ENCODE measurements at places on chromosomes 6 and 20. TPM values are rescaled to one million over a fixed set of nuclear protein-coding genes. Genes with fewer than 3 reads are reported as not detected.

DNA sequence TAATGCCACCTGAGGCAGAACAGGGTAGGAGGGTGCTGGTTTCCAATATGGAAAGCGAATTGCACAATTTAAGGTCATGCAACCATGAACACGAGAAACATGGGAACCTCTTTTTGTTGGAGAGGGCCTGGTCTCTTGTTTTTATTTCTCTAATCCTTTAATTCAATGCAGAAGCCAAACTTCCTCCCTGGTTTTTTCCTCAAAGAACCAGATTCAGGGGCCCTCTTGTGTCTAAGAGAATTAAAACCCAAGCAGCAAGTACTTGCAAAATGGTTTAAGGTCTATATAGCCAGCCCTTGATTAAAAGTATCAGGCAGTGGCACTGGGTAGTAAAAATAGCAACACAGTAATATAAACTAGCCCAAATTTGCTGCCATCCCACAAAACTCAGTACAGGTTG lies 19.5 kb downstream of the GSTA4 start:
- no peak for DNase-seq

DNA sequence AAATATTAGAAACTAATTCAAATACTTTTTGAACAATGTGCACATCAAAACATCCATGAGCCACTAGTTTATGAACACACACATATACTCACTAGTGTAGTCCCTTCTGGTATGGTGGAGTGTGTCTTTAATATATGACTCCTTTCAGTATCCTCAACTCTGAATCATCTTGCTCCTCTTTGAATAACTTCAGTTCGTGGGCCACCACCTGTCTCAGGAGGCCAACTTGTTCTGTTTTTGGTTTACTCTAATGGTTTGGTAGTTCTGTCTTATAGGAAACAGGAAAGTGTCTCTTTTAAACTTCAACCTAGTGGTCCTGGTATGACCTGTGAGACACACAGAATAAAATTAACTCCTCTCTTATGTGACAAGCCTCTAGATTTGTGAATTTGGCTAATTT lies 55.6 kb downstream of the ZNF292 start:
- DNase-seq, result no peak

DNA sequence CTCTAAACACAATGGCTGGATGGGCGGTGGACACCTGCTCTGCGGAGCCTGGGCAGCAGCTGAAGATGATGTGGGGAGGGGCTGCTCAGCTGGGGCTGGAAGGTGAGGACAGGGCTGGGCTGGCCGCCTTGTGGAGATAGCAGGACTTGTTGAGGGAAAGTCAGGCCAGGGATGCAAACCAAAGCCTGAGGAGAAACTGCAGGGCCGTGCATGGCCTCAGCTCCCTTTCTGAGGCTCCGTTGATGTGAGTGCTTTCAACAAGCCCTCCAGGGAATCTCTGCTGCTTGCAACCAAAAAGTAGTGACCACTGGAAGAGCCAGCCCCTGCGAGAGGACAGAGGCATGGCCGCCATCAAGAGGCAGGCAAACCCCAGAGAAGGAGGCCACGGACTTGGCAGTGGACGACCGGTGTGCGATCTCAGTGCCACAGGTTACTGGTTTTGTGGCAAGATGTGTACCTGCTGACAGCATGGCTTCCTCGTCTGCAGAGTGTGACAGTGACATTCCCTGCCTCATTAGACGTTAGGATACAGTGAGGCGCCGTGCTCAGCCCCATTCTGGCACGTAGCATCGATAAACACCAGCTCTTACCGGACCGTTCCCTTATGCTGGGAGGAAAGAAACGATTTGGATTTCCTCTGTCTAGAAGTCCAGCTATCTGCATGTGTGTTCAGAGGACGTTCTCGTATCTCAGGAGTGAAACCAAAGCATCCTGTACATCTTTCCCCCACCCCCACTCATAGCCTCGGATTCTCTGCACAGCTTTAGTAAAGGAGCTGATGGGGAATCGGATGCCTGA lies 37.9 kb downstream of the ERMARD start:
- no peak for DNase-seq

DNA sequence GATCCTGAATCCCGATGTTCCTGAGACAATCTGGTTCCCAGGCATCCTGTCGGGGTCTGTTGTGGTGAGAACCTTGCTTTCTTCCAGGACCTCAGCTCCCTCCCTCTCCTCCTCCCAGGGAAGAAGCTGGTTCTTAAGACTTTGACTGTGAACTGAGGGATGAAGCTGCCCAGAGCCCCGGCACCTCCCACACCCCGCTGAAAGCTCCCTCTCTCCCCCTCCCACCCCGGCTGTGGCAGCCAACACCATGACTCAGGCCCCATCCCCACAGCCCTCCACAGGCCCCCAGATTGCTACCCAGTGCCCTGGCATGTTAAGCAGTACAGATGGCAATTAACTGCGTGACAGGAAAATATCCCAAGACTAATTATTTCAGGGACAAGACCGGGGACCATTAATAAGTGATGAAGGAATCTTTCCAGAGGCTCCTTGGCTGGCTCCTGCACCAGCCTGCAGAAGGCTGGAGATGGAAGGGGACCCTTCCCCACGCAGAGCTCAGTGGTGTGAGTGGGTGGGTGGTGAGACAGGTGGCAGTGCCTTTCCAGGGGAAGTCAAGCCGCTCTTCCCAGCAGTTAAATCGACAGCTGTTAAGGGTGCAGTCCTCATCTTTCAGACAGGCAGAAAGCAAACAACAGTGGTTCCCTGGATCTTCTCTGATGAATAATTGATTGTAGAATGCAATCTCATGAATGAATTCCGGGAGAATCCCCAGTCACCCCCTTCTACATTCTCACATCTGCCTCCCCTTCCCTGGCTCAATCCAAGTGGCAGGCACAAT lies 237.9 kb downstream of the LRFN2 start:
- no peak for DNase-seq

DNA sequence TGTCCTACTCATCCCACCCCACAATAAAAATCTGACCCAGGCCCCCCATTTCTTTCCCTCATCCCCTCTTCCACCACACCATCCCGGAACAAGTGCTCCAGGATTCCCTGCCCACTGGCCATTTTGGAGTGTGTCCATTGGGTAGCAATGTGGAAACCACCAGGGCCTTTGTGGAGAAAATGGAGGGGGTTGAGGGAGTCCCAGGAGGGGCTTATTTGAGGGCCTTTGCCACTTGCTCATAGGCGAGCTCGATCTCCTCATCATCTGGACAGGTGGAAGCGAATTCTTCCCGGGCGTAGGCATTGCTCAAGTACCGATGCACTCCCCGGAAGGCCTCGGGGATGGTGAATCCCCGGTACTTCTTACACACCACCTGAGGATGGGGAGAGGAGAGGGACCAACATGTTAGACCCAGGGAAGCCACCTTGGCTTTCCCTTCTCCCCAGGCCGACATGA lies 1.6 kb upstream of the DDAH2 start:
- DNase-seq, result no peak

DNA sequence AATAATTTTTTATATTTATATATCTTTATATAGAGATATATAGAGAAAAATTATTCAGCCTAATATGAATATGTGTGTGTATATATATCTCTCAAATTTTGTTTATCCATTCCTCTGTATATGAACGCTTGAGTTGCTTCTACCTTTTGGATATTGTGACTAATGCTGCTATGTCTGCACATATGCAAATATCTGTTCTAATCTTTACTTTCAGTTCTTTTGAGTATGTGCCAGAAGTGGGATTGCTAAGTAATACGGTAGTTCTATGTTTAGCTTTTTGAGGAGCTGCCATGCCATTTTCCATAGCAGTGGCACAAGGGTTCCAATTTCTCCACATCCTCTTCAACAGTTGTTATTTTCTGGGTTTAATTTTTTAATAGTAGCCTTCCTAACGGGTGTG lies 72.8 kb upstream of the CEP85L start:
- no peak for DNase-seq

DNA sequence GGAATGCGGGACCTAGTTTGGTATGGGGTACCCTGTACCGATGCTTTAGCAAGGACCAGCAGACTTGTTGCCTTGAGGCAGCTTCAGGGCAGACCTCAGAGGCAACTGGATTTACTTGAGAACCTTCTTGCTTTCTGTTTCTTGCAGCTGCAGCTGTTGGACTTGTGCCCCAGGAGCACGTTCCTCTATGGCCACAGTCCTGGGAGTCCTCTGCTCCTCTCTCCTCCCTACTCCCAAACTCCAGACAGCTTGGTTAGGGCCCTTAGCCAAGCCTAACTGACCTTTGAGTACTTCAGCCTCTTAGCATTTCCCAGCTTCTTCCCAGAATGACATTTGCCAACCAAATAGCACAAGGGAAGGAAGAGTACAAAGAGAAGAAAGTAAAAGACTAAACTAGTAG lies 34.7 kb downstream of the GHRH start:
- no peak for DNase-seq

DNA sequence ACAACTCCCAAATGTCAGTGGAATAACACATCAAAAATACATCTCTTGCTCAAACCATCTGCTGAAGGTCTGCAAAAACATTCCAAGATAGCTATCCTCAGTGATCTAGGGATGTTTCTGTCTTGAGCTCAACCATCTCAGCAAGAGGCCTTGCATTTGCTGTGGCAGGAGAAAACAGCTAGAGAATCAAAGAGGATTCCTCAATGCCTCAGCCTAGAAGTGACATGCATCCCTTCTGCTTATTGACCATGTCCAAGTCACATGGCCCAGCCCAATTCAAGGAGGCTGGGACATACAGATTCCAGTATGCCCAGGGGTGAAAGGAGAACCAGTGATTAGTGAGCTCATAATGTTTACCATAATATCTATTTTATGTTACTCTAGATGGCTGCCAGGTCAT lies 269.5 kb downstream of the PLCB1 start:
- no peak for DNase-seq

DNA sequence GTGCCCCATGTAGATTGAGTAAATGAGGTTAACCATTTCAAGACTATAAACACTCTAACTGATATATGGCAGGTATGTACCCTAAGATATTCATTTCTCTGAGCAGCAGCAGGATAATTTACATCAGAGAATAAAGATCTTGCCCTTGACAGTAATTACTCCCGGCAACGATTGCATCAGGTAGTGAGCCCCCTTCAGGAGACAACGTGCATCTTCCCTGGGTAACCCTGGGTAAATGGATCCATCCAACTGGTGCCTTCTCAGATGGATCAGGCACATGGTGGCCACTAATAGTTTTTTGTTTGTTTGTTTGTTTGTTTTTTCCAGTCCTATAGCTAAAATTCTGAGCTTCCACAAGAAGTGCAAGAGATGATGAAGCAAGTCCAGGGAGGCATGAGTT lies 469.4 kb upstream of the SLC35B3 start:
- DNase-seq, result no peak

- no peak for DNase-seq
Observed at GRCh38 chr6:45681860-45682511, 304.3 kb upstream of the SUPT3H start.

GRCh38 chr20:63700199-63701050 lies 4.0 kb downstream of the TNFRSF6B start:
- DNase-seq, result no peak

DNA sequence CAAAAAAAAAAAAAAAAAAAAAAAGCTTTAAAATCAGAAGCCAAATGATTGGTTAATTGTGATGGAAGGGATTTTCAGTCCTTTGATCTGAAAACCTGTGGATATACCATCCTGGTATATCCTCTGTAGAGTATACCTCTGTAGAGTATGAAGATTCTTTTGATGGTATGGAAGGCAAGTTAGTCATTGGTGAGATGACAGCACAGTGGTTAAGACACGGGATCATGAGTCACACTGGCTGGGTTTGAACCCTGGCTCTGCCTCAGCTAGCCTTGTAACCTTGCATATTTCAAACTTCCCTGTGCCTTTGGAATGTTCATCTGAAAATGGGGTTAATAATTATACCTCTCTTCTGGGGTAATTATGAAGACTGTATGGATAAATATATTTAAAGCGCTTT lies 179.3 kb downstream of the CARMIL1 start:
- DNase-seq, result no peak

The OR2H1 gene
- polyA plus RNA-seq, result not detected

The UNC5CL gene
- polyA plus RNA-seq, result 5.2 TPM
